ENCODE measurements at places on chromosomes 5 and 9. TPM values are rescaled to one million over a fixed set of nuclear protein-coding genes. Genes with fewer than 3 reads are reported as not detected.
A peak's percentile ranks its signal among the peaks of the same experiment; 100 is the strongest.

DNA sequence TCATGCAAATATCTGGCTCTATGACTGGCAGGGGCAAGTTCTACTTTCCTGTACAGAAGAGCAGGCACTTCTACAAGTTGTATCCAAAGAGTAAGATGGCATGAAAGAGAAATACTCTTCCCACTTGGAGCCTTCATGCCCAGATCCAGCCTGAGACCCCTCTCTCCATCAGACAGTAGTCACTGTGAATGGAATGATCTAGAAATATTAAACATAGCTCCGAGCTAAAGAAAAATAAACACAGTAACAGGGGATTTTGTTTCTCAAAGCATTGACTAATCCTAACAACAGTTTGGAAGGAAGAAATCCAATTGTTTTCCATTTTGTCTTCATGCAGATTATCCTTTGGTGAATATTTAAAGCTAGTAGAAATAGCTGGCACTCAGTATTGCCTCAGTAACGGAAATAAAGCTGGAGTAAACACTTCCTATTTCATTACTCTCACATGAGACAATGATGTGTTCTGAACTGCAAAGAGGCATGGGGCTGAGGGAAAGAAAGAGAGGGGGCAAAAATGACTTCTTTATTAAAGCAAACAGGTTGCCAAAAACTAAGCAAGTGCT is 100.0 kb downstream of the SEMA5A start:
- no peak for DNase-seq
- H3K36me3 ChIP-seq, result peaks cover 31% of the 10 kb centered on the region
- no peak overlapping the region for H3K27ac ChIP-seq
- no peak overlapping the region for H3K4me3 ChIP-seq

- H3K4me1 ChIP-seq, result peaks cover 9% of the 10 kb centered on the region
- H3K4me3 ChIP-seq, result no peak overlapping the region
- no peak overlapping the region for H3K27ac ChIP-seq
- DNase-seq, result no peak
- no peaks in the 10 kb centered on the region for H3K36me3 ChIP-seq
Measured at GRCh38 chr5:44312374-44312773, 76.8 kb downstream of the FGF10 start.

SPATA9 gene
- not detected for total RNA-seq

NMUR2 gene
- 0.16 TPM for total RNA-seq

MEF2C gene
- total RNA-seq, result 1.4 TPM

JAKMIP2 gene
- 11.8 TPM for total RNA-seq

- 0 out of 2 replicates have a peak, but pooled peaks cover 4% of the 10 kb centered on the region for H3K4me1 ChIP-seq
- H3K4me3 ChIP-seq, result no peak overlapping the region
- DNase-seq, result no peak
- peaks cover 4% of the 10 kb centered on the region for H3K27me3 ChIP-seq
Measured at GRCh38 chr9:82799286-82799685, 263.7 kb downstream of the RASEF start.

SEMA5A gene
- total RNA-seq, result 14.3 TPM

DNA sequence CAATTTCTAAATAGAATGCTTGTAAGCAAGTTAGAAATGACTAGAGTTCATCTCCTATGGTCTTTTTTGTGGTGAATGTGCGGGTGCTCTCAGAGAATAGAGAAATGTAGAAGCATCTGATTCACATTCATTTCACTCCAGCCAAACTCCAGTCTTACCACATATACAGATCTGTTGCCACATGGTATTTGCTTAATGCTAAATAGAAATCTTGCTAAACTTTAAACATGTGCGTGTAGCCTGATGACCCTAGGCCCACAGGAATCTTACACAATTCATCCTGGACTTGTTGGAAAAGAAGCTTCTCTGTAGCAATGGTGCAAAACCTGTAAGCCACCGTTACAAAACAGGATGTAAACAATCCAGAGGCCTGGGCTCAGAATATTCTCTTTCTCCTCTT is 135.2 kb downstream of the PCSK1 start:
- DNase-seq, result no peak
- H3K27me3 ChIP-seq, result peaks cover 3% of the 10 kb centered on the region
- peaks cover 17% of the 10 kb centered on the region for H3K4me1 ChIP-seq
- no peak overlapping the region for H3K27ac ChIP-seq
- H3K36me3 ChIP-seq, result peaks cover 21% of the 10 kb centered on the region

PCDHB6 gene
- total RNA-seq, result 0.24 TPM

- no peak for DNase-seq
- no peak overlapping the region for H3K4me3 ChIP-seq
- no peaks in the 10 kb centered on the region for H3K36me3 ChIP-seq
Measured at GRCh38 chr9:129580211-129580915, 40.5 kb downstream of the C9orf50 start.

TYRP1 gene
- 0.14 TPM for total RNA-seq

N4BP3 gene
- total RNA-seq, result 41.6 TPM

DNA sequence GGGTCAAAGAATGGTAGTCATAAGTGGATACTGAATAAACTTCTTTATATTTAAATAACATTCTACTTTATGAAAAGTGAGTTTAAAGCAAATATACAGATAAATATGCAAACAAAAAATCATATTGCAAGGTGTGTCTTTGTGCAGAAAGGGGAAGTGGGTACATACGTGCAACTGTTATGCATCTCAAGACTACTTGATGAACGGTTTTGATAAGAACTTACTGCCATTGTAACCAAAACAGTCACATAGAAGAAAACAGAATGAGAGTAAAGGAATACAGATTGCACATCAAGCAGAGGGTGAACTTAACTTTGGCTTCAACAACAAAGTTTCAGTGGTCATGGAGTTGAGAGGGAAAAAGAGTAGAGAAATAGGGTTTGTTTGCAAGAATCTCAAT is 9.9 kb downstream of the CAMK4 start:
- no peak overlapping the region for H3K4me3 ChIP-seq
- H3K27ac ChIP-seq, result no peak overlapping the region
- H3K27me3 ChIP-seq, result no peaks in the 10 kb centered on the region
- no peak for DNase-seq

SH2D3C gene
- 5.4 TPM for total RNA-seq

DNA sequence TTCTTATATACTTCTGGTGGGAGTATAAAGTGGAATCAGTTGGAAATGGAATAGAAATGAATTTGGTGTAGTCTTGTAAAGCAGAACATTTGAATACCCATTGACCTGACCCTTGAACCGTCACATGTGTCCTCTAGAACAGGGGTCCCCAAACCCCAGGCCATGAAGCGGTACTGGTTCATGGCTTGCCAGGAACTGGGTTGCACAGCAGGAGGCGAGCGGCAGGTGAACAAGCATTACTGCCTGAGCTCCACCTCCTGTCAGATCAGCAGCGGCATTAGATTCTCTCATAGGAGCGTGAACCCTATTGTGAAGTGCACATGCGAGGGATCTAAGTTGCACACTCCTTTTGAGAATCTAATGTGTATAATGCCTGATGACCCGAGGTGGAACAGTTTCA is 80.0 kb downstream of the RANBP17 start:
- no peak overlapping the region for H3K4me3 ChIP-seq
- H3K27me3 ChIP-seq, result no peaks in the 10 kb centered on the region
- no peaks in the 10 kb centered on the region for H3K4me1 ChIP-seq
- H3K27ac ChIP-seq, result no peak overlapping the region
- DNase-seq, result peak; percentile 27

GRCh38 chr9:21452681-21453080 is 12.4 kb downstream of the IFNA1 start:
- no peak overlapping the region for H3K4me3 ChIP-seq
- no peak overlapping the region for H3K27ac ChIP-seq
- H3K36me3 ChIP-seq, result no peaks in the 10 kb centered on the region
- peaks cover 12% of the 10 kb centered on the region for H3K4me1 ChIP-seq

FLT4 gene
- 12.4 TPM for total RNA-seq
